Activated naive CD4-positive, alpha-beta T cell treated with anti-CD3 and anti-CD28 coated beads, Interleukin-2, amount 50 U/mL, for 16 hours (primary cell): ENCODE measurements at places on chromosomes 2 and 18.

DNA sequence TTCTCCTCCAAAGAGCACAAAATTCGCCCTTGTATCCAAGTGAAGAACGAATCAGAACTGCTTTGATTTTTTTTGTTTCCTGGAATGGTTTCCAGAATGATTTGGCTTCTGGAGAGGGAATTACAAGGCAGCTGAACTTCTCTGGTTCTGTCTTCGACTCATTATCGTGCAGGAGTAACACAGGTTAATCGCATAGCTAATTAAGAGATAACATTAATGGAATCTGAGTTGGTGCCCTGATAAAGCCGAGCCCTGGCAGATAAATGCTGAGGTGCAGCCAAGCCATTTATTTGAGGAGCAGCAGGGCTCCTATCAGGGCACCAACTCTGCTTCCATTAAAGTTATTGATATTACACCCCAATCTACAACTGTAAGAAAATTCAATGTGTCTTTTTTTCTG, 433.7 kb downstream of the ZNF521 start:
- DNase-seq = no peak

DNA sequence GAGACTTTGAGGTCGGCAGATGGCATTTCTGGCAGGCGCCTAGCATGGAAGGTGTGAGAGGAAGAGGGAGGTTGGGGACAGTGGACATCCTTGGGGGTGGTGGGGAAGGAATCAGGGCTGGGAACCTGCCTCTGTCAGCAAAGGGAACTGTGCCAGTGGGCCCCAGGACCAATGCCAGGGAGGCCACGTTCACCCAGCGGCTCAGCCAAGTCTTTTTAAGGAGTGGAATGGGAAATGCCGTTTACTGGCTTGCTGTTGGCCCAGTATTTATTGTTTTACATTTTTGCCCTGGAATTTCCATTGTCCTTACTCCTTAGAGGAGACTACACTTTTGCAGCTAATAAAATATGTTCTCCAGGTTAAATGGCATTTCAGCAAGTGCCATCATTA, 135.2 kb downstream of the MCFD2 start:
- no peak for DNase-seq

GRCh38 chr2:73935641-73936040, 9.0 kb downstream of the DGUOK start:
- DNase-seq = no peak

- DNase-seq = no peak
Observed at GRCh38 chr2:28419003-28419402, 26.3 kb downstream of the FOSL2 start.

- no peak for DNase-seq
Observed at GRCh38 chr2:127826047-127826446, 15.1 kb upstream of the WDR33 start.

GRCh38 chr2:235505181-235505741, 11.4 kb downstream of the AGAP1 start:
- DNase-seq = no peak

DNA sequence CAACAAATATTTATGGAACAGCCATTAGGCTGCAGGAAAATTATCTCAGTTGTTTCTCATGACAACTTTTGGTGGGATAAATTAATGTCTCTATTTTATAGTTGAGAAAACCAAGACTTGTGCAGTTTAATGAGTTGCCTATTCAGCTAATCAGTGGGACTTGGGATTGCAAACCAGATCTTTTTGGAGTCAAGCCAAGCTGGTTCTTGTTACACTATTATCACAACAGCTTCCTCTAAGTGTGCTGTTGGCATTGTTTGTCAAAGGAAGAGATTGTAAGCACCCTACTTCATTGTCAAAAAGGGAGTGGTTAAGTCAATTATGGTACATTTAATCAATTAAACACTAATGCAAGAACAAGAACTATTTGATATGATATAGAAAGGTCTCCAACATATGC, 119.2 kb downstream of the PAX3 start:
- no peak for DNase-seq

DNA sequence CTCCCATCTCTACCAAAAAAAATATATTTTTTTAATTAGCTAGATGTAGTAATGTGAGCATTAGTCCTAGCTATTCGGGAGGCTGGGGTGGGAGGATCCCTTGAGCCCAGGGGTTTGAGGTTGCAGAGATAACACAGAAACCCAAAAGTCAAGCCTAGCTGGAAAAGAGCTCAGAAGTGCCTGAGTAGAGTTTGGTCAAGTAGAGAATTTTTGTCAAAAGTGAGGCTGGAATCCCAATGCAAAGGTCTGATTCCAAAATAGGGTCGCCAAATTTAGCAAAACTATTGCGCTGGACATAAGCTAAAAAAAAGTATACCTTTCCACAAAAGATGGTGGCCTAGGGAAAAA, 15.5 kb upstream of the MSH6 start:
- no peak for DNase-seq

- DNase-seq = no peak
Observed at GRCh38 chr2:117917223-117917917, 96.5 kb downstream of the CCDC93 start.

DNA sequence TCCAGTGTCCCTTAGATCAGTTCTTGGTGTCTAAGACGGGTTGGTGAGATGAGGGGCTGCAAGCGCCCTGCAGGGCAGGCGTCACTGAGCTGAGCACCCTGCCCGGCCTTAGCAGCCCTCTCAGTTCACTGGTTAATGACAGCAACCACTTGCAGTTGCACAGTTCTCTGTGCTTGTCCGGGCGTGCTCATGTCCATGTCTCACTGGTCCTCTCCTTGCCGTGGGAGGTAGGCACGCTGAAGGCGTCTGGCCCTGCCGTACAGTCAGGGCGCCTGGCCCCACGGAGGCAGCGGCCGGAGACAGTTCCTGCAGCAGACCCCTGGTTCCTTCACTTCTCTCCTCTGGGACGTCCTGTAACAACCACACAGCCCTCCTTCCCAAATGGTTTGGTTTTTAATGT, 75.3 kb downstream of the ARHGEF4 start:
- DNase-seq = no peak

GRCh38 chr18:58396144-58396543, 232.7 kb downstream of the ALPK2 start:
- DNase-seq = no peak

GRCh38 chr2:241309684-241310117, 5.8 kb downstream of the HDLBP start:
- DNase-seq = peak; percentile 59

GRCh38 chr2:7089898-7090510, 172.8 kb downstream of the RNF144A start:
- no peak for DNase-seq

DNA sequence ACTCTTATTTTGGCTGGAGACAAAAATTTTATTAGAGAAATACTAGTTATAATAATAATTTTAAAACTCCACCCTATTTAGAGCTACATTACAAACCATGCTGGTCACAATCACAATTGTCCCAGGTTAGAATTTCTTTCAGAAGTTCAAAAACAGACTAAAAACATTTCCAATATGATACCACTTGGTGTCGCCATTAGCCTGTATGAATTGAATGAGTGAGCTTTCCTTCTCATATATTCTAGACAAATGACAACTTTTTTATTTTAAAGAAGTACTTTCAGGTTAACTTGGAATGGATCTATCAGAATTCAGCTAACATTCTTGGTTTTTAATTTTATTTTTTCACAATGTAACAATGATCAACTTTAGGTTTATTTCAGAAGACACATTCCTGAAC, 48.0 kb downstream of the SERPINB8 start:
- DNase-seq = no peak

DNA sequence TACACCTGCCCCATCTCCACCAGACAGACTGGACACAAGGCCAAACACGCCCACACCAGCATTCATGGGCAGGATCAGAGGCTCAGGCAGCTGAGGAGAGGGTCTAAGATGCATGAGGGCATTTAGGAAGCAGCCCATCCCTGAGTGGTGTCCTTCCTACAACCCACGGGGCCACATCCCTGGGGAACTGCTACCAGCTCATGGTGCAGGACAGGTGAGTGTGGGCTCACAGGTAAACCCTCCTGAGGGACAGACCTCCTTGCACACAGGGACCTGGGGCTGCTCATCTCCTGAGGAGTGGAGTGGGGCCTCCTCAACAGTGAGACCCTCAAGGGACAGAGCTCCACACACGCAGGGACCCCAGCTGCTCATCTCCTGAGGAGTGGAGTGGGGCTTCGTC, 14.6 kb downstream of the PARD6G start:
- no peak for DNase-seq

GRCh38 chr2:79638954-79639353, 126.1 kb downstream of the CTNNA2 start:
- no peak for DNase-seq

- no peak for DNase-seq
Observed at GRCh38 chr2:119766944-119767343, 7.2 kb downstream of the PTPN4 start.

DNA sequence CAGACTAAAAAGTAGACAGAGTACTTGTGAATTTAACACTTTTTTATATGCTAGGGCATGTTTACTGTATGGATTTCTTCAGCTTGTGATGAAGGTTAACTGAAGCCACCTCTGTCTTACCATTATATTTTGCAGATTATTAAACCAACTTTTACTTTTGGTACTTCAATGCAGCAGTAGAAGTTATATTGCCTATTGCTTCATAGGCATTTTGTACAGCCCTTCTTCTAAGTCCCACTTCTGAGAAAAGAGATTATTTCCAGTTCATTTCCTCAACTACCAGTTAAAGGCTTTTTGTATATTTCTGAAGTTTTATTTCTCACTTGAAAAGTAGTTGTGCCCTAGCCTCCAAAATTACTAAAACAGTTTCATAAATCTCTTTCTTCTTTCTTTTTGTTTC, 256.4 kb upstream of the FBXO11 start:
- no peak for DNase-seq

DNA sequence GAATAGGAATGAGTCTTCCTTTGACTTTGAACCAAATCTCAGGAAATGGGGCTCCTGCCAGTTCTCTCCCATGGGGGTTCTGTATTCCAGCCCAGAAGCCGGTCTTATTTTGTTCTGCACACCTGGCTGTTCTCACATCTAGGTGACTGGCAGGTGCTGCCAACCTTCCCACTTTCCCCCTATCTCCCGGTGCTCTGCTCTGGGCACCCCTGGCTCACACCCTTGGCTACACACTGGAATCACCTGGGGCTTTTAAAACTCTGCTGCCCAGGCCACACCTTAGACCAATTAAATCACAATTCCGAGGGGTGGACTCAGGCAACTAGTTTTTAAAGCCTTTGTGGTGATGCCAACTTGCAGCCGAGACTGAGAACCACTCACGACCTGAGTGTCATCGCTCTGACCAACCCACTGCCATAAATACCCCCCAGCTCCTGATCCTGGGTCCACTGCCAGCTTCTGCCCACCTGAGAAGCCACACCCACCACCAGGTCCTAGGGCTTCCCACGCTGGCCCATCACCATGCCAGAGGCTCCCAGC, 69.2 kb downstream of the KCNF1 start:
- DNase-seq = no peak

- no peak for DNase-seq
Observed at GRCh38 chr18:10119991-10120390, 206.2 kb downstream of the VAPA start.

DNA sequence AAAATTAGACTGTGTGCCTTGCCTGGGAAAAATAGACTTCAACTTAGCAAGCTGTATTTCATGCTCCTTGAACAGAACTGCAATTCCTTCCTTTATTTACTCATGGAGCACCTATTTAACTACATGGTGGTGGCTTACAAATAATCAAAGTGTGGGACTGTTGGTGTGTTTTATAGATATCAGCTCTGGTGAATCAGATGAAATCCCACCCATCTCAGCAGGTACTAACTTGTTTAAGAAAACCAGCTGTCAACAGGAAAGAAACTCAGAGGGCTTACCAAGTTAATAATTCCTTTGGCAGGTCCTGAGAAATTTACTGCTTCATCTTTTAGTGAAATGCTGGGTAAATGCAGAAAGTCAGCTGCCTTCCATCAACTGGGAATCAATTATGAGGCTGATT, 830.6 kb downstream of the SLC4A3 start:
- no peak for DNase-seq

DNA sequence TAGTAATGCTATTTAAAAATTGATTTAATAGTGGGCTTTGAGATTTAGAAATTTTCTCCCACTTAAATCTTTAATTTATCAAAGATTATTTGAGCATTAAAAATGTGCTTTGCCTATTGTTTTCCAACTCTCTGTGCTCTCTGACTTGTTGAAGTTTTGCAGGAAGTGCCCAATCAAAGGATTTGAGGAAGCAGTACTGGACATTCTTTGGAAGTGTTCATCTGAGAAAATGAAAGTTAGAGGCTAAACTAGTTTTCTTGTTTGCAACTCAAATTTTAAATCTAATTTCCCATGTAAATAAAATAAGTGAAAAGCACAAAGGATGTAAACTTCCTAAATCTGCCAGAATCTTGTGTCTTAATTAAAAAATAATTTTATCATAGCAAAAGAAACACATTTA, 89.1 kb downstream of the CAMKMT start:
- DNase-seq = no peak

GRCh38 chr18:69032009-69032408, 234.1 kb downstream of the CCDC102B start:
- DNase-seq = no peak

- no peak for DNase-seq
Observed at GRCh38 chr18:52409727-52410126, 69.7 kb downstream of the DCC start.

DNA sequence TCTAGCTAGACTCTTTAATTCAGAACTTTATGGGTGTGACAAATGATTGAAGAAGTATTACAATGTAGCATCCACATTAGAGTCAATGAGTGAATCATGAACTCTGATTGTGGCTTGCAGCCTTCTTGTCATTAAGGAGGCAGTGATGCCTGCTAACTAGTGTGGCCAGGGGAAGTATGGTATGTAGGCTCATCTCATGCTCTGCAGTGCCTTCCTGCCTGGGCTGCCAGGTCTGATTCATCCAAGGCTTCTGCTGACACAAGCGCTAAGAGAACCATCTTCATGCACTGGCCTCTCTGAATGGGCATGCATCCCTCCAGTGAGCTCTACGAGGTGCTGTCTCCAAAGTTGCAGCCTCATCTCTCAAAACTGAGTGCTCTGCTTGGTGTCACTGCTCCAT, 144.3 kb downstream of the MTCL1 start:
- DNase-seq = no peak

GRCh38 chr2:39424951-39425350, 12.1 kb downstream of the MAP4K3 start:
- no peak for DNase-seq

- DNase-seq = no peak
Observed at GRCh38 chr2:72911256-72911655, 6.1 kb upstream of the EMX1 start.
